ENCODE measurements at places on chromosomes 6 and 20.

GRCh38 chr20:16107172-16107870 is 465.9 kb downstream of the KIF16B start:
- DNase-seq = no peak

GRCh38 chr6:16660157-16660497 is 101.1 kb downstream of the ATXN1 start:
- DNase-seq = no peak

- no peak for DNase-seq
Observed at GRCh38 chr6:106704327-106704726, 74.9 kb downstream of the QRSL1 start.

DNA sequence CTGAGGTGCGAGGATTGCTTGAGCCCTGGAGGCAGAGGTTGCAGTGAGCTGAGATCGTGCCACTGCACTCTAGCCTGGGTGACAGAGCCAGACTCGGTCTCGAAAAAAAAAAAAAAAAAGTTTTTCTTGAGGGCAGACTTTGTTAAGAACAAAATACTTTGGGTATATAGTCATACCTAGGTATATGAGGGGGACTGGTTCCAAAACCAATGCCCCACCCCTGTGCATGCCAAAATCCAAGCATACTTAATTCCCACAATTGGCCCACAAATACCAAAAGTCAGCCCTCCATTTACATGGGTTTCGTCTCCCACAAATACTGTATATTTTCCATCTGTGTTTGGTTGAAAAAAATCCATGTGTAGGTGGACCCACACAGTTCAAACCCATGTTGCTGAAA is 119.9 kb downstream of the INSM1 start:
- DNase-seq = no peak

GRCh38 chr6:139753198-139753861 is 378.9 kb upstream of the CITED2 start:
- DNase-seq = no peak

- DNase-seq = no peak
Observed at GRCh38 chr6:102717737-102718456, 1324.4 kb downstream of the GRIK2 start.

GRCh38 chr6:17454316-17455005 is 61.1 kb downstream of the CAP2 start:
- no peak for DNase-seq

GRCh38 chr6:2353412-2354137 is 108.2 kb upstream of the GMDS start:
- DNase-seq = peak; percentile 57

DNA sequence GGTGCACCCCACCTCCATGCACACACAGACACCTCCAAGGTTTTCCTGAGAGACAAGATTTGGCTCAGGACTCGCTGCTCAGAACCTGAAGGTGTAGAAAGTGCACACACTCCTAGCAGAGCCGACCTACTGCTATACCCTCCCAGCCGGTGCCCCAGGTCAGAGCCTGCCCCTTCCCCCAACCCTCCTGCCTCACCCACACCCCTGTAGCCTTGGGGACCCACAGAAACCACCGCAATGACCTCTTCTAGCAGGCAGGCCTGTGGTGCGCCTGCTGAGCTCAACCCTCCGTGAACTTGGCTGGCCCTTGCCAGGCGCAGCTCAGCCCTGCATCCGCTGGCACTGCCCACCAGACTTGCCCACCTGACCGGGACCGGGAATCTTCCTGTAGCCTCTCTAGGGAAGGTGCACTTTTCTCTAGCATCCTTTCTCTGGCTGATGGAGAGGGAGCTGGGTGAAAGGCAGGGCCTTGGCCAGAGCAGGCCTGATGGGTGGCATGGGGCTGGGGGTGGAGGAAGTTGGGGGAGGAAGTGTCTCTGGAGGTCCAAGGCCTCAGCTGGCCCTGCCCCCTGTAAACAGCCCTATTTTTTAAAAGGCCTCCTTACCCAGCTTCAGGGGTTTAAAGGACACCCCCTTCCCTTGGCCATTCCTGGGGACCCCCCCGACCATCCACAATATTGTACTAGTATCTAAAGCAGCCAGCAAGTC is 36.9 kb upstream of the SLCO4A1 start:
- DNase-seq = no peak

DNA sequence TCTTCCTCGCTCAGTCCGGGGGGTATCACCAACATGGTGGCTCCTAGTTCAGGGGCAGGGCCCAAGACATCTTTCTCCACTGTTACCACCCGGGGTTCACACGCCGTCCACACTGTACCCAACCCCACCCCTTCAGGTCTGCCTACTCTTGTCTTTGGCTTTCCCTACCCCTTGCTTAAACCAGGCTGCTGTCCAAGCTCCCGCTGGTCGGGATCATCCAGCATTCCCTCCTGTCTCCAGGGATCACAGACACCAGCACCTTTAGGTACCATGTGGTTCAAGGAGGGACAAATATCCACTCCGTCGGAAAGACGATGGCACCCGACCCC is 395 bp downstream of the NELFE start:
- no peak for DNase-seq

DNA sequence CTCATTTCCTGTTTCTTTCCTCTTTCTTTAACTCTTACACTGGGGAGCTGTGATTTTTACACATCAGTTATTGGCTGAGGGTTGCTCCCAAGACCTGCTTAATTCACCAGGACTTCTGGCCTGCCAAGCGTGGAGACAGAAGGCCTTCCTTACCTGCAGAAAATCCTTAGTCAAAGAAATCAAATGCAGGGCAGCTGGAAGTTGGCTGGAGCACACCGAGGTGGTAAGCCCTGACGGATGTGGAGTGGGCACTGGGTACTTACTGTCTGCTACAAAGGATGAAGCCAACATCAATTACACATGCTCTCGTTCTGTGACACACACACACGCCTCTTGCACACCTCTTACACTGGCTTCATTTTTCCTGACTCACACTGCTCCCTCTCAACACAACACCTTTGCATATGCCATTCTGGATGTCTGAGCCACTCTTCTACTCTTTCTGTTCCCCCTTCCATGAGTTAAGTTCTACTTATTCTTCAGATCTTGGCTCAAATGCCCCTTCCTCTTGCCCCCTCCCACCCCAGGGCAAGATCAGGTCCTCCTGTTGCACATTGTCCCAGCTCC is 61.6 kb downstream of the TTI1 start:
- DNase-seq = no peak

DNA sequence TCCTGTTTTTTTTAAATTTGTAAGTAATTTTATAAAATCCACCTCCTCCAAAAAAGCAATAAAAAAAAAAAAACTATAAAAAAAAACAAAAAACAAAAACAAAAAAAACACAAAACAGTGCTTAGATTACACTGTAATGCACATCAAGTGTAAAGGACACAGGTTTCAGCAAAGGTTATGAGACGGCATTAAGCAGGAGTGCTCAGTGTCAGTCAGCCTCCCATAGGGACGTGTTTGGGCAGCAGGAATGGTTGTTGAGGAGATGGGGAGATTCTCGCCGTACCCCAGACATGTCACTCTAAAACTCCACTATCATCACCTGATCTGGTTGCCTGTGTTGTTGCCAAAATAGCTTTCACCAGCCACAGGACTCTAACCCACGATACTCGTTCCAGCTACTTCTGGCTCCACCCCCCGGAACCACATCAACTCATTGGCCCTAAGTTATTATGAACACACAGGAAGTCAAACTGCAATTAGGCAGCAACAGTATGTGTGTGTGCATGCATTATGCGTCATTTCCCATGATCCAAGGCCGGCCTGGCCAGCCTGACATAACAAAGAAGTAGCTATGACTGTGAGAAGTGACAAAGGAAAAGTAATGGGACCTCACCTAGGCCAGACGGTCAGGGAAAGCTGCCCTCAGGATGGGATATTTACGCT is 28.7 kb downstream of the ECT2L start:
- DNase-seq = no peak

DNA sequence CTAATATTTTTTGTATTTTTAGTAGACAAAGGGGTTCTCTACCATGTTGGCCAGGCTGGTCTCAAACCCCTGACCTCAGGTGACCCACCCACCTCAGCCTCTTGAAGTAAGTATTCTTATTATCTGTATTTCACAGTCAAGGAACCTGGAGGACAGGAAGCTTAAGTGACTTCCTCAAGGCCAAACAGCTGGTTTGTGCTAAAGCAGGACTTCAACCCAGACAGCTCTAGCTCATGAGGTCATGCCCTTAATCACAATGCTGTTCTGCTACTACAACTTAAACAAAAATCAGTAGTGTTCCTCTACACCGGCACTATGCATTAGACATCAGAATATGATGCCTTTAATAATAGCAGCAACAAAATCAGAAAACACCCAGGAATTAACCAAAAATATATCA is 168.9 kb downstream of the ADGB start:
- no peak for DNase-seq

DNA sequence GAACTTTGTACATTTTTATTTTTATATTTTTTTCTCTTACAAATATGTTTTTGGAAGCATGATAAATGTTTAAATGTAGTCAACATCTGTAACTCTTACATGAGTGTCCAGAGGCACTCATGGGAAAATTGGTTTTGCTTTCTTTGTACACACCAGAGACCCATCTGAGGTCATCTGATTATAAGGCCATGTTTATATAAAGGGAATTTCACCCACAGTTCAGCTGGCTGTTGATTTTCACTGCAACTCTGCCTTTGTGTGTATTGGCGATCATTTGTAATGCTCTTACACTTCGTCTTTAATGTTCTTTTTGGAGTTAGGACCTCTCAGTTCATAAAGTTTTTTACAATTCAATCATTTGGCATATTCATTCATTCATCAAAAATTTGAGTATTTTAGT is 28.1 kb downstream of the RIOK1 start:
- DNase-seq = no peak

- no peak for DNase-seq
Observed at GRCh38 chr6:135534773-135535380, 37.3 kb upstream of the AHI1 start.

DNA sequence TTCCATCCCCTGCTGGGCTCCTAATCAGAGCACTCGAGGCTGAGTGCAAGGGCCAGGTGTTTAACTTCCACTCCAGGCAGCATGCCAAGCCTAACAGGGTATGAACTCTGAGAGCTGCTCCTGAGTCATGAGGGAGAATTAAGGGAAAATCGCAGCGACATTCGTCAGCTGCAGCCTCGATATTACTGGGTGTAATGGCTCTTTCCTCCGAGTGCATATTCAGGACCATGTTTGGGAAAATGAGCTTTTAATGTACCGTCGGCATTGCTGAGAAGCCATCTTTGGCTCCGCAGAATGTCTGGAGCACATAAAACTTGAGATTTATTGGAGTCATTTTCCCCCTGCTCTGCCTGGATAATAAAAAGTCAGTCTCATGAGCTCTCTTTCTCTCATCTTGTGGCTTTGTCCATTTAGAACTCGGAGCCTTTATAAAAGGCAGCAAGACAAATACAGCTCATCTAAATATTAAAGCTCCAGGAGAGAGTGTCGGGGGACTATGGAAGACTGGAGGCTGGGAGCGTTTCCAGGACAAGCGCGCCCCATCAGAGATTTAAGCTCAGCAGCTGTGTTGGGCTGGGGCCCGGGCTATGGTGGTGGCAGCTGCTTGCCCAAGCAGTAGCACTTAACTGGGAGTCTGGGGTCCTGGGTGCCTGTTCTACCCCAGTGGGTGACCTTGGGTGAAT is 103.7 kb downstream of the TOX2 start:
- DNase-seq = no peak

DNA sequence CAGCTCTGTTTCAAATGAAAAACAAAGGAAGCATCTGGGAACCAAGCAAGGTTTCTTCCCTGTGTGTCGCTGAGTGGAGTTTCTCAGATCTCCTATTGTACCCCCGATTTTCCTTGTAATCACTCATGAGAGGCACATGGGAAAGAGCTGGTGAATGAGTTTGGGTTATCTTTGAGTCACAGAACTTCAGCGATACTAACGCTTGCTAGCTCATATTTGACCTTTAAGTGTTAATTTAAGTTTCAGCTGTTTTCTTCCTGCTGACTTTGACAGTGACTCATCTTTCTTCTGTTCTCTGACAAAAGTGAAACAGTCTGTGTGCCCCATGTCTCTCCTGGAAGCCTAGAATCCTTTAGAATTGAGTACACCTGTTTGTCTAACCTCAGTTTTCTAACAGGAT is 261.1 kb upstream of the RGS17 start:
- DNase-seq = no peak

DNA sequence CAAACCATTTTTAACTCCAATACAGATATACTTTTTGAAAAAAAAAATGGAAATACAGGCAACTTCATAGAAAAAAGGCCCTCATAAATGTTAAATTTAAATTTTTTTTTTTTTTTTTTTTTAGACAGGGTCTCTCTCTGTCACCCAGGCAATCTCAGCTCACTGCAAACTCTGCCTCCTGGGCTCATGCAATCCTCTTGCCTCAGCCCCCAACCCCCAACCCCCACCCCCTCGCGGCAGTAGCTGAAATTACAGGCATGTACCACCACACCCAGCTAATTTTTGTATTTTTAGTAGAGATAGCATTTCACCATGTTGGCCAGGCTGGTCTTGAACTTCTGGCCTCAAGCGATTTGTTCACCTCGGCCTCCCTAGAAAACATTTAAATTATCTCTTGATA is 12.8 kb upstream of the ULBP3 start:
- DNase-seq = no peak

DNA sequence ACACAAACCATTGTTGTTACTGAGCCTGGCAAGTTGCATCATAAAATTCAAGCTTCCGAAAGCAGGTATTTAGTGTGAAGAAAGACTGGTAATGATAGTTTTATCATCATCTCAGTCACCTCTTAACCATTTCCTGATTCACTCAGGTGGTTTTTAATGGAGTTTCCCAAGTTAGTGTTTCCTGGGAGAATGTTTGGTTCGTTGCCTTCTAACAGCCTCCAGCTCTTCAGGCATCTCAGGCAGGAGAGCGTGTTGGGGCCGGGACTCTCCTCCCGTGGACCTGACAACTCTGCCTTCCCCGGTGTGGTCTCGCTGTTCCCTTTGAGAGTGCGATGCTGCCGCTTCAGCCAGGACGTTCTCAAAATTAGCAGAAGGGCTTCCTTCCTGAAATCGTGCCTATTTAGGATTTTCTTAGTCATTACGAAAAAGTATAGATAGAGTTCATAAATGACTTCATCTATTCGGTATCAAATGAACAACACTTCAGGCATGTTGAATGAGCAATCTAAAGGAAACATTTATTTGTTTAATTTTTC is 105.0 kb upstream of the QKI start:
- no peak for DNase-seq

DNA sequence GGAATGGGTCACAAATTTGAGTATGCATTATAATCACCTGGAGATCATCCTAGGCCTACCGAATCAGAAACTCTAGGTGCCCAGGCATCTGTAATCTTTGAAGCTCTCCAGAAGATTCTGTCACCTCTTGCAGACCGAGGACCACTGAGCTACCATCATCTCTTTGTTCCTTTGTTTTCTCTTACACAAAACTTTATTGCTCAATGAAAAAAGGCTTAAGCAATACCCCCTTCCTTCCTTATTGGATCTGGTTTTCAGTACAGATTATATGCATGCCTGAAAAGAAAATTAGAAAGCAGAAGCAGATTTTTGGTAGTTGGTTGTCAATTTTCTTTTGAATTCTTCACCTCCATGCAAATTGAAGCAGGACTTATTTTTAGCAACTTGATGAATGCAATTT is 31.3 kb downstream of the STX11 start:
- DNase-seq = no peak

- DNase-seq = no peak
Observed at GRCh38 chr6:107540465-107540857, 50.5 kb downstream of the SOBP start.
